ENCODE measurements at places on chromosomes 5 and 9. TPM values are rescaled to one million over a fixed set of nuclear protein-coding genes. Genes with fewer than 3 reads are reported as not detected.

TNC gene
- not detected for polyA plus RNA-seq

ZNG1F gene
- 6.3 TPM for polyA plus RNA-seq

SUSD3 gene
- 96.3 TPM for polyA plus RNA-seq

CDHR2 gene
- not detected for polyA plus RNA-seq

GLDC gene
- polyA plus RNA-seq, result 1.0 TPM

SPATA31E1 gene
- polyA plus RNA-seq, result not detected

Data from IgD-negative memory B cell (primary cell).